ENCODE measurements at places on chromosomes 2 and 18.

DNA sequence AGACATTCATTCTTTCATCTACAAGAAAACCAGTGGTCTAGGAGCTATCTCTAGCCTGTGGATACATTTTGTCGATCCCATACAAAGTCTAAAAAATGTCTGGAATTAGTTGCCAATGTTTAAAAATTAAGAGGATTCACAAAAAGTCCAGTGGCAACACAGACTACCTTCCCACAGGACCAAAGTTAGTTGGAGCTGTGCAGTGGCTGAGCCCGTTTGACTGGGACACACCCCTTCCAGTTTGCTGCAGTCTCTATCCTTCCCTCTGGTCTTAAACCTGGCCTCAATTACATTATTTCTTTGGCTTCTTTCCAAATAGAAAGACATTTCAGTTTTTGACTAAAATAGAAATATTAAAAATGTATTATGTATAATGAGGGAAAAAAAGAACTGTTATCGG, 18.6 kb downstream of the SLC16A14 start:
- no peak for DNase-seq

DNA sequence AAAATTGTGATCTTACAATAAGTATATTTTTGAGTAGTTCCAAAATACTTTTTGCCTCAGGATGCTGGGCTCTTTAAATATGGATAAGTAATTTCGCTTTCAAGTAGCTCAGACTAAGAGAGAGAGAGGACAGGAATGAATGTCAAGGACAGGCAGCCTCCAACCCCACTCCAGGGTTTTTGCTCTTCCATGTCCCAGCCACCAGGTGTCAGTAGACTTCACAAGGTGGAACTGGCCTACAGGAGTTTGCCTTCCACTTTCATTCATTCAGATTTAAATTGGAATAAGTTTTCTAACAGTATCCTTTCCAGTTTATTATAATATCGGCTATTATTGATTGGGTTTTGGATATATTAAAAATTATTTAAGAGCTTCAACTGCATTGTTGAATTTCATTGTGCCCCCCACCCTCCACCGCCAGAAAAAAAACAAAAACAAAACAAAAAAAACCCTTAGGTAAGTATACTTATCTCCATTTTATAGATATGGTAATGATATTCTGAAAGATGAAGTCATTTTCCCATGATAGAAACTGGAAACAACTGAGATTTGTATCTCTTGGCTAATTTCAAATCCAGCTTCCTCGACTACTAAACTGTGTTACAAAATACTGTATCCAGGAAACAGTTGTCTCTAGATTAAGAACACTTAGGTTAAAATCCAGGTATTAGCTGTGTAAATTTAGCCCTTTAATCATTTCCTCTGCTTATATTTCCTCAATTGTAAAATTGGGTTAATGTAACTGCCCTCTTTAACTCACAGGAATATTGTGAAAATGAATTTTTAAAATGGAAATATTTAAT, 793.1 kb downstream of the ERBB4 start:
- no peak for DNase-seq

DNA sequence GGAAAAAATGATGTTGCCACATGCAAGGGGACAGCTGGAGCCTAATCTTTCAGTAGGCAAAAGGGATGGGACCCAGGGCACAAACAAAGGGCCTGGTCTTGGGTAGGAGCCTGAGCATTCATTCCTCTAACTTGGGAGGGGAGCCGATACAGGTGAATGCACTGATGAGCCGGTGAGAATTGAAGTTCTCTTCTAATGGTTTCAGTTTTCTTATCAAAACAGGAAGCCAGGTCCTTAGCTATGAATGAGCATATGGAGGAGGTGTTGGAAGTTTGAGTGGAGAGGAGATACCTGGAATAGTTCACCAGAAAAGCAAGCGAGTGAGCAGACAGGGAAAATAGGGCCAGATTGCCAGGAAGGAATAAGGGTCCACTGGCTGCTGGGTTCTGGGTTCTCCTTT, 10.1 kb downstream of the DPP4 start:
- no peak for DNase-seq

- no peak for DNase-seq
Measured at GRCh38 chr2:12737738-12738485, 21.2 kb downstream of the TRIB2 start.

DNA sequence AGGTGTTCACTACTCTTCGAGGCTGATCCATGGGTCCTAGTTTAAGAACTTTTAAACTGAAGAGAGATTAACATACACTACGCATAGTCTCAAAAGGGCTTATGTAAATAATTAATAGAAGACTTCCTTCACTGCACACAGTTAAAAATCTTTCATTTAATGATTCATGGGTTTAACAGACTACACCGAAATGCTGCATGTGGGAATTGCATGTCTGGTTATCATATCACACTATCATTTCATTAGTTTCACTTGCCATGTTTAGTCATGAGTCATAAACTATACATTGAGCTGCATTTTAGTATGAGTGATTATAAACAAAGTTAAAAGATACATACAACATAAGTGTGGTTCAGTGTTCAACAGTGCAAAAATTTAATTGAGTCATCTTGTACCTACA, 31.2 kb downstream of the GLS start:
- DNase-seq: no peak

- DNase-seq: no peak
Measured at GRCh38 chr2:210461401-210461800, 15.2 kb downstream of the LANCL1 start.

DNA sequence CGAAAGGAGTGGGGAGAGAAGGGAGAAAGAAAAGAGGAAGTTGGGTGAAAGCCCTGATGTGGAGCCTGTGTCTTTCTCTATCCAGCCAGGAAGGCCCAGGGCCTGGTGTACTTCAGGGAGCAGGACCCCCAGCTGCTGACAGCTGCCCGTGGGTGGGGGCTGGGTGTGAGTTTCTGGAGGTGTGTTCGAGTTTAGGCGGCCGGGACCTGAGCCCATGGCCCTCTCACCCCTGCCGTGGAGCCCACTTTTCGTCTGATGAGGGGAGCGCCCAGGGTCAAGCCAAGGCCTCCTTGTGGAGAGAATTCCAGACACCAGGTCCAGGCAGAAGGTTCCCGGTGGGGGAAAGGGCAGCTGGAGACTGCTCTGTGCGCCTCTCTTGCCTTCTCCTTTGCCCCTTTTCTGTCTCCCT, 2.2 kb downstream of the SIX3 start:
- DNase-seq: no peak

DNA sequence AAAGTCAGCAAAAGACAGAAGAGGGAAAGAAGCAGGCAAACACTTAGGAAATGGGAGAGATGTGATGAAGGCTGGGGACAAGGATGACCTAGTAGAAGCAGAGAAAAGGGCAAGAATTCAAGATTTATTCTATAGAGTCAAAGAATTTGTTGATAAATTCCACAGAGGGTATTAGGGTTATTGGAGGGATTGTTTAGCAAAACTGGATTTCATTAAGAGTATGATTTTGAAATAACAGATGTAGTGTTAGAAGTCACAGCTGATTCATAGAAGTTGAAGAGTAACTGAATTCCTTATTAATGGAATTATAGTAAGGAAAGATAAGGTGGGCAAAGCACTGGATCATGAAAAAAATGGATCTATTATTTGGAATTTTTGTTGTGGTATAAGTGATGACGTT, 48.6 kb downstream of the CEP192 start:
- DNase-seq: no peak

DNA sequence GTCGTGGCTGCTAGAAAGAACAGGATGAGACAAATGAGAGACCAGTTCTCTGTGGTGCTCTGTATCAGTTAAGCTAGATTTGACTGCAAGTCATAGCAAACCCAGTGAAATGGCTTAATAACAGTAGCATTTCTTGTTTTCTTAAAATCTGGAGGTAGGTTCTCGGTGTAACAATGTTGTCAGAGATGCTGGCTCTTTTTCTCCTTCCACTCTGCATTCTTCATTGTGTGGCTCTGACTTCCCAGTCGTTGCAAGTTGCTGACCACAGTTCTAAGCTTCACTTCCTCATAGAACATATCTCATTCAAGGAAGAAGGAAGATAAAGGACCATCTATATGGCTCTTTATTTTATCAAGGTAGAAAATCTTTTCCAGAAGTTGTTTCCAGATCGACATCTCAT, 7.9 kb upstream of the CKAP2L start:
- no peak for DNase-seq

- no peak for DNase-seq
Measured at GRCh38 chr2:73203055-73203681, 794 bp downstream of the NOTO start.

- DNase-seq: no peak
Measured at GRCh38 chr18:21115519-21116411, 4.2 kb upstream of the ROCK1 start.

- no peak for DNase-seq
Measured at GRCh38 chr18:70024093-70024492, 76.4 kb upstream of the CD226 start.

- no peak for DNase-seq
Measured at GRCh38 chr2:197107291-197108269, 181.1 kb upstream of the PGAP1 start.

- no peak for DNase-seq
Measured at GRCh38 chr2:160551259-160551658, 57.7 kb upstream of the RBMS1 start.

GRCh38 chr18:23314672-23315071, 138.4 kb upstream of the RIOK3 start:
- DNase-seq: no peak

DNA sequence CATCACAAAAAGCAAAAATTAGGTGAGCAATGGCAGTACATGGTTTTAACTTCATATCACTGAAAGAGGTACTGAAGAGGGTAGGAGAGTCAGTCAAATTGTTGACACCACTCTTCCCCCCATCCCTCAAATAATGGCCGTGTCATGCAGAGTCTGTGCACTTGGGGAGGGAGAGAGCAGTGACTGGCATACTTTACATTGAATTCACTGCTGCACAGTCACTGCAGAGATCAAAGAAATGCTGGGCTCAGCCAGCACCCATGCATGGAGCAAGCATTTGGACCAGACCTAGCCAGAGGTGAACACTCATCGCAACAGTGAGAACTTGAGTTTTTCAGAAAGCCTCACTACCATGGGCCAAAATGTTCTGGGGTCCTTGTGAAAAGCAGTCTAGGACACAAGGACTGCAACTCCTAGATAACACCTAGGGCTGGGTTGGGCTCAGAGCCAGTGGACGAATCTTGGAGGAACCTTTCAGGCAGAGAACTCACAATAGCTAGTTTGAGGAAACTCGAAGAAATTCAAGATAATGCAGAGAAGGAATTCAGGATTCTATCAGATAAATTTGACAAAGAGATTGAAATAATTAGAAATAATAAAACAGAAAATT, 112.9 kb downstream of the NR4A2 start:
- no peak for DNase-seq

- DNase-seq: no peak
Measured at GRCh38 chr2:205849136-205849535, 166.8 kb downstream of the NRP2 start.

GRCh38 chr2:26670931-26671460, 21.5 kb upstream of the KCNK3 start:
- DNase-seq: no peak

DNA sequence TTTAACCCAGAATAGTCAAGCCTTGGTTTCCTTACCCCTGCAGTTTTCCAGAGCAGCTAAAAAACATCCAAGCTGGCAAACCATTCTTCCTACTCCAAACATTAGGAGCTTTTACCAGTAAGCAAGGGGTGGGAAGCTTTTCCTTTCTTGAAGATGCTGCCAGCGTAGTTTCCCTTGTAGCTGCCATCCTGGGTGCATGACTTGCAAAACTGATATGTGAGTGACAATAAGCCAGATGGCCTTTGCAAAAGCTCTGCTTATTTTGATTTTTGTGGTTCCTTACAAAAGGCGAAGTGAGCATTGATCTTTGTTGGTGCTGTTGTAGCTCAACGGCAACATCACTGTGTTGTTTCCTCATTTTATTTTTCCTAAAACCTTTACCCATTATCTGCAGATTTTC, 138.8 kb downstream of the WDSUB1 start:
- DNase-seq: no peak

DNA sequence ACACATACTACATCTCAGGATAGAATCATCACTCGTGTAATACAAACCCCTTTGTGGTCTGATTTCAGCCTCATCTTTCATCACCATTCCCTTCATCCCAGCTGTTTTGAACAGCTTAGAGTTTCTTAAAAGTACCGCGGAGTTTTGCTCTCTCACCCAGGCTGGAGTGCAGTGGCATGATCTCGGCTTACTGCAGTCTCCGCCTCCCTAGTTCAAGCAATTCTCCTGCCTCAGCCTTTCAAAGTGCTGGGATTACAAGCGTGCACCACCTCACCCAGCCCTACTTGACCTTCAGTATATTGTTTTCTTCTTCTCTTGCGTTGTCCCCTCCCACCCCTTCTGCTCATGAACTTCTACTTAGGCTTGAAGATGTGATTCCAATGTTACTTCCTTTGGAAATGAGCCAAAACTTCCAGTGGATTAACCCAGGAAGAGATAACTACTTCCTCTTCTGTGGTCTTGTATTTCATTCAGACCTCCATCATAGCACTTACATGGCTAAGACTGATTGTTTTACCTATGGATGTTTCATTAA, 15.8 kb downstream of the ERLEC1 start:
- no peak for DNase-seq

DNA sequence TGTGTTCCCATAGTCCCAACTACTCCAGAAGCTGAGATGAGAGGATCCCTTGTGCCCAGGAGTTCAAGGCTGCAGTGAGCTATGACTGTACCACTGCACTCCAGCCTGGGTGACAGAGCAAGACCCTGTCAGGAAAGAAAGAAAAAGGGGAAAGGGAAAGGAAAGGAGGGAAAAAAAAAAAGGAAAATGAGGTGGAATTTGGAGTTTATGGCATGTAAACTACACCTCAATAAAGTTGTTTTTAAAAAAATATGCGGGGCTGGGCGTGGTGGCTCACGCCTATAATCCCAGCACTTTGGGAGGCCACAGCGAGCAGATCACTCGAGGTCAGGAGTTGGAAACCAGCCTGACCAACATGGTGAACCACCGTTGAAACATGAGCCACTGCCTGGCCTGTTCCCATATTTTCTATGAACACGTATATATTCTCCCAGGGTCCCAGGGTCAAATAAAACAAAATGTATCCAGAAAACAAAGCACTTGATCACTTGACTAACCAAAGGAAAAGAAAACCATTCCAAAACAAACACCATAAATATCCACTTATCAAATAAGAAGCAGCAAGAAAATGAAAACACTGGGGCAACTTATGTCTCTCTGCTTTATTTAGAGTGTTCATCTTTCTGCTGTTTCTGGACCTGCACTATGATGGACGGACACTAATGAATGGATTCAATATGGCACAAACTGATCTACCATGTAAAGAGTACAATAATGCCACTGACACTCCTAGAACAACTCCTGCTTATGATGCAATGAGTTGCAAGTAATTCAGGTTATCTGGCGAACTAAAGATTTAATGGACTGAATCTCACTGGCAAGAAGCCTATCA, 56.8 kb downstream of the ASXL2 start:
- no peak for DNase-seq

GRCh38 chr2:20483194-20483895, 36.5 kb downstream of the RHOB start:
- DNase-seq: no peak

- no peak for DNase-seq
Measured at GRCh38 chr2:52732849-52733395, 1034.7 kb upstream of the CHAC2 start.

GRCh38 chr2:191512216-191512835, 165.6 kb upstream of the NABP1 start:
- DNase-seq: no peak

All from naive thymus-derived CD8-positive, alpha-beta T cell (primary cell).